ENCODE measurements at places on chromosomes 5 and 9.

GRCh38 chr9:131977109-131977838, 102.4 kb downstream of the MED27 start:
- no peak for DNase-seq

GRCh38 chr5:145787996-145788395, 47.1 kb downstream of the PRELID2 start:
- DNase-seq, result no peak

- DNase-seq, result no peak
Measured at GRCh38 chr5:59616413-59616812, 277.1 kb downstream of the PDE4D start.

DNA sequence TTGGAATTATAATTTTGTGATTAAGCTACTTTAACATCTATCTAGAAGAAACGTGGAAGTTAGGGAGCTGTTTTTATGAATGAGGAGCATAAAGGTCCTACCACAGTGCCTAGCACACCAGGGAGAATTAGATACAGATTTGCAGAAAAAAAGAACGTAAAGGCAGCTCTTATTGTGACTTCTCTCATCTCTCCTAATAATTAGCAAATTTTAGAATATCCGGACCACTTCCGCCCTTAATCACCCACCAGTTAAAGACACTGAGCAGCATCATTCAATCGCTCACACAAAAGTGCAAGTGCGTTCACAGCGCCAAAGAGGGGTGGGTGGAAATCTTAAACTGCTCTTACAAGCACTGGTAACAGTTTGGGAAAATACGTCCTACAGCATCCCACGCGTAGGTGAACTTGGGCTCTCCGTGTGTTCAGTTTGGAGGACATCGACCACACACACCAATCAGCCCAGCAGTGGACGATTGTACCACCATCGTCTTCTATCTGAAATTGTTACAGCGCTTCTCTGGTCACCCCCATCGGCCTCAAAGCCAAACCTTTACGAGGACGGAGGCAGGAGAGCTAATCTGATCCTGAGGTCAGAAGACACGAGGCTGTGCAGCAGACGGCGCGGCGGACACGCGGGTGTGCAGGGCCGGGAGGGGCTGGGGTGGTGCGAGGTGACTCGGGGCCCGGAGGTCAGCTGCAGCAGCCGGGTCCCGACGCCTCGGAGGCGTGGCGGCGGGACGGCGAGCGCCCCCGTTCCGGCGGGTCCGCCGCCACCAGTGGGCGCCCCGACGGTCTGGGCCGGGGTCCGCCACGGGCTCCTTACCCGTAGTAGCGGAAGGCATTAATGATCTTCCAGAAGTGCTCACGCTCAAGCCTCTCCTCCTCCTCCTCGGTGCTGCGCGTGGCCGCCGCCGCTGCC, 646 bp downstream of the CARNMT1 start:
- peak; percentile 42 for DNase-seq

DNA sequence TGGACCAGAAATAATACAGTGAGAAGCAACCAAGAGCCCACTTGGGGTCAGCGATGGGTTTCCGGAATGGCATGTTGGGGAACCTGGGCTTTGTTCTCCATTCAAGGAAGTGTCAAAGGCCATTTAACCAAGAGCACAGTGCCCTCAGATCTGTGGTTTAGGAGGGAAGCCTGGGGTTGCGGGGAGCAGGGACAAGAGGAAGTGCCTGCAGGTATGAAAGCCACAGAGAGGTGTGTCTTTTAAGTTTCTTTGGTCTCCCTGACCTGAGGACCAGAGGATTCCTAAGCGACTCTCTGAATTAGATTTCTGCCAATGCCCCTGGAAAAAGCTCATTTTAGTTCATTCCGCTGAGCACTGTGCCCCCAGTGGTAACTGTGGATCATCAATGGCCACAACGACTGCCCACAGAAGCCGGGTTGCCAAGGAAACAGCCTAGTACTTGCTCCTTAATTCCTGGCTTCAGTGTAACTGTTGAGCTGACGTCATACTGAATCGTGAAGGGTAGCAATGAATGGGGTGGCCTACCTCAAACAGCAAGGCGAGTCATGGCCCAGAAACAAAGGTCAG, 107.3 kb upstream of the SPIN1 start:
- DNase-seq, result no peak

DNA sequence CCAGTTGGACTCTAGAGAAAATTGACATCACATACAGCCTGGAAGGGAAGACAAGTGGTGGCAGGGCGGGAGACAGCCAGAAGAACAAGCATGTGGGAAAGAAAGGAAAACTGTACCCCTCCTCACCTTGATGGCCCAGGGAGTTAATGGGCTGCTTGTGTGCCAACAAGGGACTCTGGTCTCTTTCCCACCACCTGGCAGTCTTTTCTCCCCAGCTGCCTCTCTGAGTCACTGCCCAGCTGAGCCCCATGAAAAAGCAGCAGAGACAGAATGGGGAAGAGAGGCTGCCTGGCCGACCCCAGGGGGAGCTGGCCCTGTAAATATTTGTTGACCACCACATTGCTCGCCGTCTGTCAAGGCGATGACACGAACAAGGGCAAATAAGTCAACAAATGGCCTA, 359.4 kb downstream of the ENC1 start:
- DNase-seq, result peak; percentile 63

DNA sequence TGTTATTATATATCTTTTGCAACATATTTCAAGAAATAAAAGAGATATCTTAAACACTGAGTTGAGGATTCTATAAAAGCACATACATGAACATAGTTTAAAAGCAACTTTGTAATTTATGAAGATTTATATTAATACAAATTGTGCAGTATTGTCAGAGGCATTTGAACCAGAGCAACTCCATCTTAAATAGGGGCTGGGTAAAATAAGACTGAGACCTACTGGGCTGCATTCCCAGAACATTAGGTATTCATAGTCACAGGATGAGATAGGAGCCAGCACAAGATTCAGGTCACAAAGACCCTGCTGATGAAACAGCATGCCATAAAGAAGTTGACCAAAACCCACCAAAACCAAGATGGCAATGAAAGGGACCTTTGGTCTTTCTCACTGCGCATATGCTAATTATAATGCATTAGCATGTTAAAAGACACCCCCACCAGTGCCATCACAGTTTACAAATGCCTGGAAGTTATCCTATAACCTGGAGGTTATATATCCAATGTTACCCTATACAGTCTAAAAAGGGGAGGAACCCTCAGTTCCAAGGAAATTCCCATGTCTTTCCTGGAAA, 320.2 kb downstream of the FAM170A start:
- no peak for DNase-seq

DNA sequence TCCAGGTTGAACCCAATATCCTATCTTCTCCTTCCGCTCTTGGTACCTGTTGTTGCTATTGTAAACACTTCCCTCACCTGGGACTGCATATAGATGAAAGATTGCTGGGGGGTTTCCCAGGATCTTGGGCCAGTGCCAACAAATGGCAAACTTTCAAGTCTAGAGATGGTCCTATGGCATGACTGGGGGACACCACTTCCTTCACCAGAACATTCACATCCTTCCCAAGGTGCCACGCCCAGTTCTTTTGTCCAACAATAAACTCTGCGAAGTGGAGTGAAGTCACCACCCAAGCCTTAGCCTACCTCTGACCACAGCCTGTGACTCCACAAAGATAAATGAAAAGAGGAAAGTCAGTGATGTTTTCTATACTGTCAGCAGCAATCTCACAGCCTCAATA, 34.4 kb downstream of the DOCK8 start:
- DNase-seq, result no peak

DNA sequence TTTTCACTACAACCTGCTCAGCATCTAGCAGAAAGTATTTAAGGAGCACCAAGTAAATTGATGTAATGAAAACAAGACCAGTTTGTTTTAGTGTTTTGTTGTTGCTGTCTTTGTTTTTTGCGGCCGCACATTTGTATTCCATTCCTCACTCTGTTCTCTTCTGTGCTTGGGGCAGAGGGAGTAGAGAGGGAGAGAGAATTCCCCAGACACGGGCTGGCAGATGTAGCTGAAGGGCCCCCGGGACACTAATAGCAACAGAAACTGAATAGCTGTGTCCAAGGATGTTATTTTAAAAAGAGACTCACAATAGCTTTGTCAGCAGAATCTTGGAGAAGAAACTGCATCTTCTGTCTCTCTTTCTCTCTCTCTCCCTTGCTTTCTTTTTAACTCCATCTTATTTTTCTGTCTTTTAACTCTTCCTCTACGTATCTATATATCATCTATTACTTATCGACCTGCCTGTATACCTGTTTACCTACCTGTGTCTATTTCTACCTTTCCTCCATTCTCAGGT, 145.3 kb downstream of the PAPPA start:
- DNase-seq, result no peak

DNA sequence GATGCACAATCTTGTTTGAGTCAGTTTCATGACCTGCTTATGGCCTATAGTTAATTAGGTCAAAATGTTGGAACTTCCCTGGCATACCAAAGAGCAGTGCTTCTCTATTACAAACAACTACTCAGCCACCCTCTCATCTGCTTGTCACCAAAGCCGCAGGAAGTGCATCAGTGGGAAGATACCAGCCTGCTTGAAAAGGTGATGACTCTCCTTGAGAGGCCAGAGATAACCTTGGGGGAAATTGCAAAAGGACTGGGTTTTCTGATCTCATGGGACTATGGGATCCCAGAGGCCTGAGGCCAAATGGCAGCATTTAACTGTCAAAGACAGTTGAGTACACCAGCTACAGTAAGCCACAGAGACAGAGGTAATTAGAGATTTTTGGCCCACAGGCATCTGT, 69.9 kb downstream of the C9orf57 start:
- DNase-seq, result no peak

GRCh38 chr9:136283291-136284235, 20.3 kb downstream of the CCDC187 start:
- peak; percentile 37 for DNase-seq

- peak; percentile 77 for DNase-seq
Measured at GRCh38 chr5:157431544-157432200, 28.3 kb upstream of the NIPAL4 start.

DNA sequence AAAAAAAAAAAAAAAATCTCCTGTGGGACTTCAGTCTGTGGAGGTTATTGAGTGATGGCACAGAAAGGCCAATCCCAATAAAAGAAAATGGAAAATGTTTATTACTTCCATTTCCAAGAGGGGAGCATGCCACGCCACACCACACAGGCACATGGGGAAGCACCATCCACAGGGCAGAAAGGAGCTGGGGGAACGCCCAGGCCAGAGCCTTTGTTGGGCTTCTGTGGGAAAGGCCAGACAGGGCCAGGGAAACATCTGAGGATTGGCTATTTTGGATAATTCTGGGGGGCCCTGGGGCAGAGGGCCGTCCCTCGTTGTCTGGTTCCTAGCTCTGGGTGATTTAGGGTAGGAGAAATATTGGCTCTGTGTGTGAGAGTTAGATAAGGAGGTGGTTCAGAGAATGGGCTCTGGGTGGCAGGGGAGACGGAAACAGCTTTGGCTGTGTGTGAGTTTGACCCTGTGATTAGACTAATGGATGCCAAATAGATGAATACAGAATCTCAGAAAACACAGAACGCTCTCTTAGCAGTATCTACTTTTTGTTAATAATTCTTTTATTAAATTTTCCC, 49.0 kb upstream of the ABL1 start:
- no peak for DNase-seq

GRCh38 chr9:115034801-115035200, 83.2 kb downstream of the TNC start:
- no peak for DNase-seq

Data from NCI-H748 treated with DMSO at 0.1 percent for 48 hours (cell line).